Aorta (tissue), 5 donors: ENCODE measurements at places on chromosomes 7 and 10. TPM values are rescaled to one million over a fixed set of nuclear protein-coding genes. Genes with fewer than 3 reads are reported as not detected.
A peak's percentile ranks its signal among the peaks of the same experiment; 100 is the strongest.

SH2D4B gene
- 0.52 TPM for total RNA-seq

UCMA gene
- total RNA-seq: not detected

CLRN3 gene
- total RNA-seq: not detected

DNA sequence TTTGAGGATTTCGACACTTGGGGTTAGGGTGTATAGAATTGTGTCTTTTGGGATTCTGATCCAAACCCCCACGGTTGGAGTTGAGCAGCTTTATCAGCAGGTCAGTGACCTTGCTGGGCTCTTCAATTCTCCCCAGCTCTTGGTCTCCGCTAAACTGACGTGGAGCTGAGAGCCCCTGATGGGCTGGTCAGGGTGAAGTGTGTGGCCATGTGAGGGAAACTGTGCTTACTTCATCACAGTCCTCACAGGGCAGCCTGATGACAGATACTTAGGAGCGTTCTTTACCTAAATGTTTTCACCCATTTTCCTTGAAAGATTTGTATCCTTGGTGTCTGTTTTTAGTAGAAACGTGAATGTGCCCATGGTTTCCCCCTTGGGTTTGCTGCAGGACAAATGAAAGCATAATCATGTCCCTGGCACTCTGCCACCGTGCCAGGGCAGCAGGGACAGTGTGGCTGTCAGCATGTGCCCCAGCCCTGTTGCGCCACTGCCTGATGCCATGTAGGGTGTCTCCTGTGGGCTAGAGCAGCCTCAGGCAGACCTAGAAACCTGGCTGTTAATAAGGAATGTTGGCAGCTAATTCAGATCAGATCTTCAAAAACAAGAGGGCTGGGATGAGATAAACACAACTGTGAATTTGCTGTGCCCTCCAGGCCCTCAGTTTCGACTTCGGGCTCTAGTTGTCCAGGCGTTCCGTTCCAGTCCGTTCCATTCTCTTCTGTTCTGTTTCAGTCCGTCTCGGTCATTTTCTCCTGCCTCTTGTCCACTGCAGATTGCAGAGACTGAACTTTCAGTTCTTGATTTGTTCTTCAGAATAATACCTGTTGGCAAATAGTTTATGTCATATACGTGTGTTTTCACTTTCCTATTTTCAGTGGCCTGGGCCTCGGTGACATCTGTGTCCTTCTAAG is 96.8 kb downstream of the TRRAP start:
- no peak overlapping the region for H3K4me3 ChIP-seq
- H3K27ac ChIP-seq: no peak overlapping the region
- no peaks in the 10 kb centered on the region for H3K4me1 ChIP-seq
- no peak for DNase-seq
- peaks cover 13% of the 10 kb centered on the region for H3K36me3 ChIP-seq
- H3K27me3 ChIP-seq: no peaks in the 10 kb centered on the region

GRCh38 chr7:24857623-24858022 is 100.4 kb upstream of the GSDME start:
- H3K27ac ChIP-seq: no peak overlapping the region
- H3K4me1 ChIP-seq: no peaks in the 10 kb centered on the region
- no peaks in the 10 kb centered on the region for H3K27me3 ChIP-seq

DNA sequence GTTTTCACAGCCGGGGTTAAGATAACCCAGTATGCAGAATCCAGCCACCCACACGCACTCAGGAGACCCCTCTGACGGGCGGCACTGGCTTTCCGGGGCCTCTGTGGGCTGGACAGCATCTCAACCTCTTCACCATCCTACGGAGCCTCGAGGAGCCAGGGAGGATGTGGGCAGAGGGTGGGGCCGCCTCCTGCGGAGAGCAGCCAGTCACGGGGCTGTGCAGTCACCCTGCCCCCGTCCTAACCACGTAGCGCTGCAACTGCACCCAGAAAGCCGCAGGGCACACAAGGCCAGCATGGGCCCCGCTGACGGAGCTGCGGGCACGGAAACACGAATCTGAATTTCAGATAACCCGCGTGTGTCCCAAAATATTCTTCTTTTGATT is 270.3 kb downstream of the ELFN1 start:
- no peak overlapping the region for H3K27ac ChIP-seq
- no peaks in the 10 kb centered on the region for H3K36me3 ChIP-seq
- H3K4me1 ChIP-seq: no peaks in the 10 kb centered on the region
- DNase-seq: peak; percentile 79
- H3K4me3 ChIP-seq: no peak overlapping the region
- H3K27me3 ChIP-seq: no peaks in the 10 kb centered on the region

GRCh38 chr7:46572691-46573090 is 651.6 kb upstream of the IGFBP3 start:
- no peak for DNase-seq
- no peak overlapping the region for H3K27ac ChIP-seq
- no peak overlapping the region for H3K4me3 ChIP-seq
- H3K27me3 ChIP-seq: no peaks in the 10 kb centered on the region
- H3K4me1 ChIP-seq: no peaks in the 10 kb centered on the region
- no peaks in the 10 kb centered on the region for H3K36me3 ChIP-seq

DNA sequence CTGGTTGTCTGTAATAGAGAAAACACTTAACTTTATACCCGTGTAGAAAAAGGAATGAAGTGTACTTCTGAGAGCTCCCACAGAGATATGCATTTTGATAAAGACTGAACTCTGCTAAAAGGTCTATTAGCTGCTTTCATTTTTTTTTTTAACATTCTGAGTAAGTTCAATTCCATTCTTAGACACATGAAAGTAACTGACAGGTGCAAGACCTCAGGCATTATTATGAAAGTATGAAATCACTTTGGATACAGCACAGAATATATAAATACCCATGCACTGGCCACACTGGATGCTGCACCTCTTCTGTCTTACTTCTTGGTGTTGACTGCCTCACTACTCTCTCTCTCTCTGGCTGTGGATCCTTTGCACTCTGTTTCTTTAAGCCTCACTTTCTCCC is 46.2 kb downstream of the VWDE start:
- no peak overlapping the region for H3K27ac ChIP-seq
- no peak for DNase-seq
- no peaks in the 10 kb centered on the region for H3K36me3 ChIP-seq
- no peak overlapping the region for H3K4me3 ChIP-seq

GRCh38 chr7:48360574-48360973 is 189.3 kb downstream of the ABCA13 start:
- no peaks in the 10 kb centered on the region for H3K36me3 ChIP-seq
- H3K4me1 ChIP-seq: no peaks in the 10 kb centered on the region
- no peaks in the 10 kb centered on the region for H3K27me3 ChIP-seq
- H3K27ac ChIP-seq: no peak overlapping the region

DNA sequence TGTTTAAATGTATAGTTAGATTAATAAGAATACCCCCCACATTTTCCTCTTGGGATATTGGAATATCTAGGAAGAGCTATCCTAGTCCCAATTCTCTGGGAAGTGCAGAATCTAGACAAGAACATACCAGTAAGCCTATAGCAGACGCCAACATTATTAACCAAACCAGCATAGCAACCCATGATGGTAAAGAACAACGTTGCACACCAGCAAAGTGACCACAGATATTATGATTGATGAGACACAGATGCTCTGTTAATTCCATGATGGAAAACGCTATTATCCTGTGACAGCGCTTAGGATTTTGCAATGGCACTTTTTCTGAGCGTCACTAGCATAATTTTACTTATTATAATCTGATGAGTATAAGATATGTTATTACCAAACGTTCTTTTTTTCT is 603.1 kb upstream of the PCDH15 start:
- H3K27ac ChIP-seq: no peak overlapping the region
- no peaks in the 10 kb centered on the region for H3K36me3 ChIP-seq
- H3K27me3 ChIP-seq: no peaks in the 10 kb centered on the region

DNA sequence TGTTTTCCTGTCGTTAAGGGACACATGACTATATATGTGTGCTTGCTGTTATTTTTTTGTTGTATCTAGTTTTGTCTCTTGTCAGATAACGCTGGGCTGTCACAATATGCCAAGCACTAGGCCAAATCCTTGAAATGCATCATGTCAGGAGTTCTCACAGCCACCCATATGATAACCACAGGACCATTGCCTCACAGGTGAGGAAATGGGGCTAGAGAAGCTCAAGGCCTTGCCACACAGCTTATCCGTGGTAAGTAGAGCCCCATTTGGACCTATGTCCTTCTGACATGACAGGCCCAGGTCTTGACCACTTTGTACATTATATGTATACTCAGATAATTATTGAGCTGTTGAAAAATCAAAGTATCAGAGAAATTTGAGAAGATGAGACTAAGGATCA is 42.0 kb upstream of the TARP start:
- DNase-seq: no peak
- H3K27ac ChIP-seq: no peak overlapping the region
- H3K36me3 ChIP-seq: no peaks in the 10 kb centered on the region
- H3K4me3 ChIP-seq: no peak overlapping the region
- no peaks in the 10 kb centered on the region for H3K27me3 ChIP-seq
- no peaks in the 10 kb centered on the region for H3K4me1 ChIP-seq

DNA sequence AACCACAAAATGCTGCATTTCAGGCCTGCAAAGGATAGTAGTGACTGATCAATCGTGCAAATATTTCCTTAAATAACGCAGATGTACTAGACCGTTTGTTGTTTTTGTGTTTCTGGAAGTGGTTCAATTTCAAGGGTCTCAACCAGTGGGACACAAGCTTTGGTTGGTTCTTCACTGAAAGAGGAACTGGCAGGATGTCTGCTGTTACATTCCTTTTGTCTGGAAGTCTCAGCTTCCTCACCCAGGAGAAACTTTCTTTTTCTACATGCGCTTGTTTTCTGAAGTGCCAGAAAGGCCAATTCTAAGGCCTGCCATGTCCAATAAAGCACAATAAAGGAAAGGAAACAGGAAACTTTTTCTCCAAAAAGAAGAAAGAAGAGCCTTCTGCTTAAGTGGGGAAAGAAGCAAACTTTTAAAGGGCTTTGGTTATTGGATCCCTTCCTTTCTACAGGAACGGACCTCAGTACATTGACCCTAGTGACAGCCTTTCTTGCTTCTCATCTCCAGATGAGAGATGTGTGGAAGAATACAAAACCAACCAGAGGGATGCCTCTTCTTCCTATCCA is 4.1 kb downstream of the DKK1 start:
- H3K27ac ChIP-seq: no peak overlapping the region
- DNase-seq: no peak
- no peaks in the 10 kb centered on the region for H3K36me3 ChIP-seq
- H3K27me3 ChIP-seq: no peaks in the 10 kb centered on the region
- H3K4me1 ChIP-seq: no peaks in the 10 kb centered on the region

- no peak overlapping the region for H3K4me3 ChIP-seq
- no peaks in the 10 kb centered on the region for H3K36me3 ChIP-seq
- no peak for DNase-seq
These were observed 141.0 kb downstream of the PTEN start for GRCh38 chr10:88004451-88004850.
